ENCODE measurements at places on chromosomes 11 and 22.

DNA sequence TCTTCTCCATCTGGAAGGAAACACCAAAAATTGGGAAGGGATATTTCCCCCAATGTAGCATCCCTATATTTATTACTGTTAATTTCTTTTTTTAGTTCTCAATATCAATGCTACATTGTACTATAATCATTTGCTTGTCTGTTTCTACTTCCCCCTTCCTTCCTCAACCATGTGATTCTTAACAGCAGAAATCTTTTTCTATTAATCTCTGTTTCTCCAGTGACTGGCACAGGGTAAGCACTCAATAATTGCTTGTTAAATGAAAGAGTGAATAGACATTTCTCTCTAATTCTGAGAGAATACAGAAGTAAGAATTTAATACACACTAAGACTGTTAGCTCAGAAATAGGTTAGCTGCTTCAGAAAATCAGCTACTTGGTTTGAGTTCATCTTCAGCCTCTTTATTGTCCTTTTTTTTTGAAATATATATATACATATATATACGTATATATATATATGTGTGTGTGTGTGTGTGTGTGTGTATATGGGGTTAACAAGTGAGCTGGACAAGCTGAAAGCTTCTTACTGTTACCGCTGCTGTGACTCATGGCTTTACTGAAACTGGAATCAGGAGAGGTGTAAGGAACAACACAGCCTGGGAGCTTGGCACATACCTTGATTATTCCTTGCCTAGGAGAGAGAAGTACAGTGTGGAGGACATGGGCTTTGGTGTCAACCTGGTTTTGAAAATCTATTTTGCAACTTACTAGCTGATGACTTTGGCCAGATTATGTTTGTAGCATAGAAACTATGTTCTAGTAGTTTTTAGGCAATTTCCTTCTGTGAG, 26.2 kb upstream of the PDE3B start:
- DNase-seq, result no peak

- no peak for DNase-seq
Measured at GRCh38 chr11:15493921-15494620, 379.3 kb downstream of the INSC start.

DNA sequence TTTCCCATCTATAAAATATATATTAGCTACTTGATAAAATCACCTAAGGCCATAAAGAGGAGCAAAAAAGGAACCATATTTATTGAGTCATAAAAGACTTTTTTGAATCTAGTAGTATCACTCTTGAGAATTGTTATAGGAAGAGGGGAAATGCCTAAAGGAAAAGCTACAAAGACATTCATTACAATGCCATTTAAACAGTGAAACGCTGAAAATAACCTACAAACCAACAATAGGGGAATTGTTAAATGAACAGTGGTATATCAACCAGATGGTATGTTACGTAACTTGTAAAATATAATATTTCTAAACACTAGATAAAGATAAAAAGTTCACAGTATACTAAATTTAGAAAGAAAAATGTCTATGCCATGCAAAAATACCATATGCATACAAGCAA, 47.5 kb downstream of the FAM181B start:
- DNase-seq, result no peak

- DNase-seq, result no peak
Measured at GRCh38 chr11:69358398-69359020, 64.6 kb downstream of the MYEOV start.

GRCh38 chr11:104918113-104918824, 20.0 kb upstream of the CASP12 start:
- DNase-seq, result peak; percentile 69

GRCh38 chr22:44648085-44648820, 53.8 kb upstream of the PRR5 start:
- no peak for DNase-seq

All from HCEC 1CT (cell line).